Activated naive CD8-positive, alpha-beta T cell treated with anti-CD3 and anti-CD28 coated beads, Interleukin-2, amount 10 ng/mL, durations not matched to agents 7 days and 5 days (primary cell): ENCODE measurements at places on chromosomes 7 and 10. TPM values are rescaled to one million over a fixed set of nuclear protein-coding genes. Genes with fewer than 3 reads are reported as not detected.

GRCh38 chr10:15169555-15170401, 1.3 kb upstream of the NMT2 start:
- DNase-seq = peak; percentile 59

- no peak for DNase-seq
Measured at GRCh38 chr7:43395351-43395750, 187.6 kb upstream of the STK17A start.

- DNase-seq = no peak
Measured at GRCh38 chr7:117715784-117716445, 157.3 kb downstream of the CTTNBP2 start.

GRCh38 chr7:69129524-69129923, 468.8 kb upstream of the AUTS2 start:
- no peak for DNase-seq

- DNase-seq = no peak
Measured at GRCh38 chr10:7239312-7239985, 171.4 kb downstream of the SFMBT2 start.

GRCh38 chr10:117364110-117364960, 10.9 kb downstream of the PDZD8 start:
- no peak for DNase-seq

GRCh38 chr7:53596230-53596629, 560.8 kb downstream of the POM121L12 start:
- DNase-seq = no peak

- DNase-seq = no peak
Measured at GRCh38 chr7:31707089-31707488, 20.1 kb downstream of the PPP1R17 start.

DNA sequence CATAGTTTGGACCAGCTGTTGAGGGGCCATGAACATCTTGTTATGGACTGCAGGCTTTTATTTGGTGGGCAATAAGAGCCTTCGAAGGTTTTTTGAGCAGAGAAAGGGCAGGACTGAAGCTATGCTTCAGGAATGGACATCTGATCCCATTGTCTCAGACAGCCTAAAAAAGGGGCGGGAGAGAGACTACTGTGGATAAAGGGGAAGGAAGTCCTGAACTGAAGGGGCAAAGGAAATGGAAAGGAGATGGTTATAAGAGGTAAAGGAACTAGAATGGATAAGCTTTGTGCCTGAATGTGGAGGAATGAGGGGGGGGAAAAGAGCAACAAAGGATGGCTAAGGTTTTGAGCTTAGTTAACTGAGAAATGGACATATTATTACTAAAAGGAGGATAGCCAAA, 172.5 kb downstream of the SKAP2 start:
- DNase-seq = no peak

DNA sequence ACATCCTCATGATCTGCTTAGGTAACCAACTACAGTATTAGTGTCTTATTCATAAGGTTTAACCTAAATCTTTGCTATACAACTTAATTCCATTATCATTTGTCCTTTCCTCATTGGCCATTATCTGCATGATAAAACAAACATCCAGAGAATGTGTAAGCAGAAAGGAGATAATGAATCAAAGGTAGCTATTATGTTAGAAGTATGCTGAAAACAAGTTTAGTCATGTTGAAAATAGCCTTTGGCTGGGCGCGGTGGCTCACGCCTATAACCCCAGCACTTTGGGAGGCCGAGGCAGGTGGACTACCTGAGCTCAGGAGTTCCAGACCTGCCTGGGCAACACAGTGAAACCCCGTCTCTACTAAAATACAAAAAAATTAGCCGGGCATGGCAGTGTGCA, 78.2 kb downstream of the NT5C2 start:
- DNase-seq = no peak

GRCh38 chr10:69232252-69232651, 12.1 kb downstream of the HKDC1 start:
- no peak for DNase-seq

GRCh38 chr7:129780974-129781927, 169.7 kb downstream of the NRF1 start:
- DNase-seq = peak; percentile 51

GRCh38 chr10:15695852-15696251, 23.9 kb downstream of the ITGA8 start:
- DNase-seq = no peak

- peak; percentile 67 for DNase-seq
Measured at GRCh38 chr10:6052247-6053221, 9.6 kb downstream of the IL2RA start.

- no peak for DNase-seq
Measured at GRCh38 chr10:86292462-86293395, 73.9 kb downstream of the GRID1 start.

DNA sequence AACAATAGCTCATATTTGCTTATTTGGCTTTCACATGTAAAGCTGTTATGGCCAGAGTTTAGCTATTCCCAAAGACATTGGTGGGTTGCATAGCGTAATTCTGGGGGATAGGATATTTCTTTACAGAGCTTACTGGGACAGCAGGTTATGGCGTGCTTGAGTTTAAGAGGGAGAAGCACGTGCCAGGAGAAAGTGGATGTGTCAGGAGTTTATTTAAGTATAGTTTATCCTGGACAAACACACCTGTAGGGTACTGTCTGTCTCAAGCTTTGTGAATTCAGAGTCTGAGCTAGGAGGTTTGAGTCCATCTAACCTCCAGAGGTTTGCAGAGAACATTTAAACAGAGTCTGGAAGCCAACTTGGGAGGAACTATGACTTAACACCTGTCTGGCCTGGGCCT, 21.3 kb downstream of the GBF1 start:
- no peak for DNase-seq

DNA sequence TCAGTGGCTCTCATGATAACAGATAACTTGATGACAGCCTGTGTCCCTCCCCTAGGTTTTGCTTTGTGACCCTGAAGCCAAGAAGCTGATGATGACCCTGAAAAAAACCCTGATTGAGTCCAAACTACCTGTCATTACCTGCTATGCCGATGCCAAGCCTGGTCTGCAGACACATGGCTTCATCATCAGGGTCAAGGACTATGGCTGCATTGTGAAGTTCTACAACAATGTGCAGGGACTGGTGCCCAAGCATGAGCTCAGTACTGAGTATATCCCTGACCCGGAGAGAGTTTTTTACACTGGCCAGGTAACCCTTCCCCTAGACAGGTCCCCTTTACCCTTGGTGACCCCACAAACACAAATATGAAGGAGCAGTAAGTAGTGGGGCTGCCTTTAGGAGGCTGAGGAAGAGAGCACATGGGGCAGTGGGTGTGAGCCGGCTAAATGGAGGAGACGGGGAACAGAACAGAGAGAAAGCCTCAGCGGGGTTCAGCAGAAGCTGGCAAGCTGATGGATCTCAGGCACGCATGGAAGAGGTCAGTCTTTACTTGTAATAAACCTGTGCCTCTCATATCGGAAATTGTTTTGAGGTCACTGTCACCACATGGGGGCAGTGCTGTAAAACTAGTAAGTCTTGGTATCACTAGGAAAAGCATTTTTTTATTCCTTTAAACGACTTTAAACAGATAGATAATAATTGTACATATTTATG, 20.2 kb downstream of the PDCD11 start:
- DNase-seq = peak; percentile 53

DNA sequence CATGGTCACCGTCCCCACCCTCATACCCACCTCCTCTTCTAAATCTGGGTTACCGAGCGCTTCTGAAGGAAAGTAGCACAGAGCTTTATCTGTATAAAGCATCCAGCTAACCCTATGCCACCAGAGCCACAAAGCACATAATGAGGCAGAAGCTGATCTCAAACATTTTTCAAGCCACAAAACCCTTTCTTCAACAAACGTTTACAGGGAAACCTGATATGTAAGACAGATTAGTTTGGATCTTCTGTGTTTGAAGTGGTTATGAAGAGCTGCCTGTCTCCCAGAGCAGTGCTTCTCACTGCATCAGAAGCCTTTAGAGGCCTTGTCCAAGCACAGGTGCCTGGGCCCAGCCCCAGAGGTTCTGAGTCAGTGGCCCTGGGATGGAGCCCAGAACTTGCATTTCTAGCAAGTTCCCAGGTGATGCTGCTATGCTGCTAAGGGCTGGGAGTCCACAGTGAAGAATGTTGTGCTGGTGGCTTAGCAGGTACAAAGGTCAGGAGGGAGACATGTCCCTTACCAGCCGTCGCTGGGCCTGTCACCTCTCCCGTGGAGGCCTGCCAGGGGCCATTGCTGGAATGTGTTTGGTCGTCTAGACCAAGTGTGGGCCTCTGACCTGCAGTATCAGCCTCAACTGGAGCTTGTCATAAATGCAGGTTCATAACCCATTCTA, 90.4 kb downstream of the TAF3 start:
- DNase-seq = no peak

- DNase-seq = no peak
Measured at GRCh38 chr7:157830331-157830730, 493.5 kb downstream of the DNAJB6 start.

DNA sequence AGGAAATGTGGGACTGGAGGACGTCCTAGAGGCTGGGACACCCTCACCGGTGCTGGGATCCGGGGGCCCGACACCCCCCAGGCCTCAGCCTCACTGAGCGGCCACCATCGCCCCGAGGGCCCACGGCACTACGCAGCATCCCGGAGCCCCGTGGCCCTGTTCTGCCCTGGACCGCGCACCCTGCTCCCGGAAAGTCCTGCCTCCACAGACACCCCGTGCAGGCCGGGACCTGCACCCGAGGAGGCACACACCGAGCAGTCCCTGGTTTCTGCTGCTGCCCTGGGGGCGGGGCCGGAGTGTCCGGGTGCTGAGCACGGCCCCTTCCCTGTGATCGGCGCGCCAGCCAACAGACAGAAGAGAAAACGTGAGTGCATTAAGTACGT, 18.1 kb upstream of the KNDC1 start:
- DNase-seq = no peak

DNA sequence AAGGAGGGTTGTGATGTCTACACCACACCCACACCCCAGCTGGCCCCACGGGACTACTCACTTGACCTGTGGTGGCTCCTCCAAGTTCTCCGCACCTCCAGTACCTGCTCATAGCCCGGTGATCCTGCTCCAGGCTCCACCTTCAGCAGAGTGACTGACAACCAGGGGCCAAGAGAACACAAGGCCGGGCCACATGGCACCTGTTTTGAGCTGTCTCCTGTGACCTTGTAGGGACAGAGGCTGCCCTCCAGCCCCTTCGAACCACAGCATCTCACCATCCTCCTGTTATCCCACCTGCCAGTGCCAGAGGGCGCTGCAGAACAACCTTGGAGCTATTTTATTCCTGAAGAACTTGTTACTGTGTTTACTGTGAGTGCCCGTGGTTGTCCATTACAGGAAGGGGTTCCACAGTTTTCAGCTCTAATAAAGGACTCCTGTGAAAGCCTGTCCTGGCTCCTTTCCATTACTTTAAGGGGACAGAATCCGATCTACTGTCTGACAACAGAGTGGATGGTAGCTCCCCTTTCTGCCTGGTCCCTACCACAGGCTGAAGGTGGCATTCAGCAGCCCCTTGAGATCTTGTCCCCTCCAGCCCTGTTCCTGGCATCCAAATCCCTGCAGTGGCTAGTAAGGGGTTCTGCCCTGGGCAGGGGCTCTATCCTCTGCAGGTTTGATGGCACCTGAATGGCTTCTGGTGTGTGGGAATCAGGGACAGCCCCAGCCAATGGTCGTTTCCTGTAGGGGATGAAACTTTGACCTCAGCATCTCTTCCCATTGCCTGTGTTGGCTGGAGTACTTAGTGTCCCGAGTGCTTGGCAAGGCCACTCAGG, 50.8 kb downstream of the C10orf120 start:
- peak; percentile 43 for DNase-seq

DNA sequence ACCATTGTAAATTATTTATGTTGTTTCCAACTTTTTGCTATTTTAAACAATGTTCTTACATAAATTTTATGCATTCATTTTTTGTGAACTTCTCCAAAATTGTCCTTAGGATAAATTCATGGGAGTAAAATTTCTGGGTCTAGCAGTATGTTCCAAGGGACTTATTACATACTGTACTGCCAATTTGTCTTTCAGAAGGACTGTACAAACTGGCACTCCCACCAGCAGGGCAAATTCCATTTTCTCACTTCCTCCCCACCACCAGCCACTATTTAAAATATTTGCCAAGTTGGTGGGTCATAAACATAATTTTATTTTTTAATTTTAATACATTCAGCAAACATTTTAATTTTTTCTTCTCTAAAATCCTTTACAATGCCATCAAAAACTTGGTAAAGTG, 13.7 kb upstream of the ARID5B start:
- no peak for DNase-seq

DNA sequence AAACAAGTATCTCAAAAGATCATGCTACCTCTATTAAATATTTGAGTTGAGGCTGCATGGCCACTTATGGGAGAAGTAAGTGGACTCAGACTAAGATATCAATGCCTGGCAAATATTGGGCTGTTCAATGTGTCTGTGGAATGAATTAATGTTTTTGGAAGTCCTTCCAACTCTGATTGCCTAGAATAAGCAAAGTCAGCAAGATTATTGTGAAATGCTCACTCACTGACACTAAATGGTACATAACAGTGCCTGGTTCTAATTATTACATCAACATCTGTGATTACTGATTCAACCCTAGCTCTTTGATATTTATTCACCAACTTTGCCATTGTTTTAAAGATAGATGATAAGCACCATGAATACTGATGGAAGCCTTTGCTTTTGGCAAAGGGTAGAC, 45.5 kb upstream of the HDAC9 start:
- no peak for DNase-seq

- DNase-seq = no peak
Measured at GRCh38 chr7:31971049-31971667, 99.0 kb downstream of the PDE1C start.

DNA sequence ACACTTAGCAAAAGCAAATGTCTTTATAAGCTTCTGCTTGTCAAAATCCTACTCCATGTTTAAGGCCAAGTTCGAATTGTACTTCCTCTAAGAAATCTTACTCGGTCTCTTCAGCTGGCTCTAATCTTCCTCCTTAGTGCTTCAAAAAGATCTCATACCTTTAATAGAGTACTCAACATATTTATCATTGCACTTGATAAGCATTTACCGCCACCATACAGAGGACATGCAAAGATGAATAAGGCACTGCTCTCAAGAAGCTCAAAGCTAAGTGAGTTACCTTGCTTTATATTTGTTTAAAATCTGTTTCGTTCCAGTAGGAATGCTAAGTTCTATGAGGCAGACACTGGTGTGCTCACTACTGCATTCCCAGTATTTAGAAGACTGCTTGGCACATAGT, 61.9 kb upstream of the DNAJB12 start:
- no peak for DNase-seq

Gene PPP1R17
- total RNA-seq = not detected

Gene TCAF1
- 19.6 TPM for total RNA-seq

Gene GRK5
- 19.6 TPM for total RNA-seq

Gene KNDC1
- total RNA-seq = 0.40 TPM

Gene SPDYE11
- total RNA-seq = not detected

Gene CPA2
- not detected for total RNA-seq

Gene DKK1
- not detected for total RNA-seq

Gene NFE2L3
- total RNA-seq = 10.3 TPM

Gene LLCFC1
- not detected for total RNA-seq

Gene ZNF786
- total RNA-seq = 10.3 TPM

Gene HYAL4
- total RNA-seq = not detected

Gene CNTNAP2
- total RNA-seq = not detected

Gene PILRB
- 91.3 TPM for total RNA-seq

Gene SPDYE16
- total RNA-seq = 0.22 TPM
